NCI-H1417 (cell line): ENCODE measurements at places on chromosomes 6 and 20.

- no peak for DNase-seq
Observed at GRCh38 chr6:30826961-30827342, 57.4 kb upstream of the DDR1 start.

DNA sequence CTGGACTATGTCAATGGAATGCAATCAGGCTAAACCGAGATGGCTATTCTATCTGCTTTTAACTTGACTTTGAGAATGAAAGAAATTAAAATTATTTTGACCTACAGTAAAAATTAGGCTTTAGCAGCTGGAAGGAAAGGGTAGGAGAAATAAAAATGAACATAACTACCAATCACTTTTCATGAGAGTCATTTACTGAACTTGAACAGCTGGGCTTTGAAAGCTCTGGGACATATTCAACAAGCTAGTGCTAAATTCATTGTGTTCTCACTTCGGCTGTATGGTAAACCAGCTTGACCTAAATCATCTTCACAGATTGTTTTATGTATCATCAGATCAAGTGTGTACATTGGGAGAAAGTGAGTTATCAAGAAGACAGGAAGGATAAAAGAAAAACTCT, 161.5 kb upstream of the STXBP5 start:
- no peak for DNase-seq

DNA sequence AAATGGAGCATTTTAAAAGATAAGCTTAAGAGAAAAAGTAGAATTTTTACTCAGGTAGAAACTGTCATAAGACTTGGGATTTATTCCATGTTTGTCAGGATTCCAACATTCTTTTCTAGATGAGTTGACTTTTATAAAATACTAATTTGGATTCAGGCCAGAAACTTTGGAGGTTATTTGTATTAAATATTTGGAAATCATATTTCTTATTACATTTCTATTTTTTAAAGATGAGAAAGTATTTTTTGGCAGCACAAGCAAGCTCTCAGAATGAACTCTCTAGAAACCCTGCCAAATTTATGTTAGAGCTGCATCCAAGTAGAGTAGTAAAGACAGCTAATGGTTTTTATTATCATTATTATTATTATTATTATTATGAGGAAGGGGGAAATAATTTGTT, 1014.9 kb upstream of the GJE1 start:
- no peak for DNase-seq

DNA sequence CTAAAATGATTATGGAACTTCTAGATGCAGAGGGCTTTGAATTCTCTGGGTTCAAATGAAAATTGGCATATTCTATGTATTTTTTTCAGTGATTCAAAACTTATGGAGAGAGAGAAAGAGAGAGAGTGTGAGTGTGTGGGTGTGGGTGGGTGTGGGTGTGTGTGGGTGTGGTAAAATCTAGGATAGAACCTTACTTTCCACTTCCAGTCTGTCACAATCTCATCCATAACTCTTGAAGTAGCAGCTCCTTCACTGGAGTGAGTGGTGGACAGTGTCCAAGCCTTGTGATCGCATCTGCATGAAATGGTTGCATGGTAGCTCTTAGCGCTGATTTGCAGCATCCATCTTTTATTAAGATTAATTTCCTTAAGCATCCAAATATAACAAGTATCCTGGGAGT, 37.7 kb downstream of the ADGB start:
- no peak for DNase-seq

DNA sequence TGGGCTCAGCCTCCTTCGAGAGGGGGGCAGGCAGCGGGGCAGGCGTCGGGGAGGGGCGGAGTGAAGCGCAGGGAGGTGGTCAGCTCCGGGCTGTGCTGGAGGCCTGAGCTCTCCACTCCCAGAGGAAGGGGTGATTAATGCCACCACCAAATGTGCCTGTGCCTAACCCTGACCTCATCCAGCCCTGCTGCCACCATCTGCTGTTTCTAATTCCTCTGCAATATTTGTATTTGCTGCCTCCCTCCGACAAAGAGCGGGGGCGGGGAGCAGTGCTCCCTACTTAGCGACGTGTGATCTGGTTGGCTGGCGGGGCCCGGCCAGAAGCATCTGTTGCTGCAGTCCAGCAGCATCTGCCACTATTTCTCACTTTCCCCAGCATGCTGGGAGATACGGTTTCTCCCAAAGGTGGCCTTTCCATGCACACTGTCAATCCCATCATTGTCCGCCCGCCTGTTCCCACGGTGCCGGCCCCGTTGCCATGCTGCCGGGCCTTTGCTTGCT, 47.0 kb downstream of the DLL1 start:
- DNase-seq = peak; percentile 88

DNA sequence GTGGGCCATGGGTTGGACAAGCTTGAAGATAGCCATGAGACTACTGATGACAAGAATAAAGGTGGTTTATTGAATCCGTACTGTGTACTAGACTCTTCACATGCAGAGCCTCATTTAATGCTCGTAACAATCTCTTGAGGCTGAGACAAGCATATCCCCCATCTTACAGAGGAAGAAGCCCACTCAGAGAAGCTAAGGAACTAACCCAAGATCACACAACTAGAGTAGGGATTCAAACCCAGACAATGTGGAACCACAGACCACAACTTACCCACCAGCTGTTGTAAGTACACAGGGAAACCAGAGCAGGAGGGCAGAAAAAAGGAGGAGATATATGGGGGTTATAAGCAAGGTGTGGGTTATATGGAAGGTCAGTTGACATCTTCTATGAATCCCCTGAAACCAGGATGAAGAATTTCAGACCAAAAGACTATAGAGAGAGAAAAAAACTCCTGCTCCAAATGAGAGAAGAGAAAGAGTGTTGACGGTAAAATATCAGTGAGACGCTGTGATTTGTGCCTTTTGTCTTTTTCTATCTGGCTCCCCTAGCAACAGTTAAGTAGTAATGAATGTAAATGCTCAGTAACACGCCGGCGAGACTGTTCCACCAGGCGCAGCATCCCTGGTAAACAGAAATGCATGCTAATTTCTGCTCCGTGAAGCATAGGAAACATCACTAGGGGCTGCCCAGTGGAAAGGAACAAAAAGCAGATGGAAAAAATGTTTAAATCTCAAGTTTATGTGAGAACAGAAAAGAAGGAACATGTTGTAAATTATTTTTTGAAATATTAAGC, 80.1 kb upstream of the SLC22A16 start:
- no peak for DNase-seq

GRCh38 chr6:158039178-158039557, 57.5 kb downstream of the SYNJ2 start:
- DNase-seq = no peak

- DNase-seq = peak; percentile 4
Observed at GRCh38 chr6:1335367-1336037, 23.6 kb downstream of the FOXQ1 start.

- peak; percentile 39 for DNase-seq
Observed at GRCh38 chr20:22394583-22394982, 189.8 kb downstream of the FOXA2 start.

- DNase-seq = no peak
Observed at GRCh38 chr6:4941782-4942672, 61.8 kb downstream of the RPP40 start.

GRCh38 chr6:53431704-53432103, 83.0 kb upstream of the ELOVL5 start:
- DNase-seq = no peak
